ENCODE measurements at places on chromosomes 11 and 22. TPM values are rescaled to one million over a fixed set of nuclear protein-coding genes. Genes with fewer than 3 reads are reported as not detected.
A peak's percentile ranks its signal among the peaks of the same experiment; 100 is the strongest.

The APLNR gene
- 8.7 TPM for total RNA-seq

The HBD gene
- total RNA-seq = 1.1 TPM

The C11orf97 gene
- total RNA-seq = not detected

GRCh38 chr11:132298357-132298756 is 927.9 kb downstream of the NTM start:
- H3K27me3 ChIP-seq = no peaks in the 10 kb centered on the region
- H3K4me3 ChIP-seq = no peak overlapping the region
- H3K27ac ChIP-seq = no peak overlapping the region
- H3K36me3 ChIP-seq = no peaks in the 10 kb centered on the region

The FAM83F gene
- 2.4 TPM for total RNA-seq

DNA sequence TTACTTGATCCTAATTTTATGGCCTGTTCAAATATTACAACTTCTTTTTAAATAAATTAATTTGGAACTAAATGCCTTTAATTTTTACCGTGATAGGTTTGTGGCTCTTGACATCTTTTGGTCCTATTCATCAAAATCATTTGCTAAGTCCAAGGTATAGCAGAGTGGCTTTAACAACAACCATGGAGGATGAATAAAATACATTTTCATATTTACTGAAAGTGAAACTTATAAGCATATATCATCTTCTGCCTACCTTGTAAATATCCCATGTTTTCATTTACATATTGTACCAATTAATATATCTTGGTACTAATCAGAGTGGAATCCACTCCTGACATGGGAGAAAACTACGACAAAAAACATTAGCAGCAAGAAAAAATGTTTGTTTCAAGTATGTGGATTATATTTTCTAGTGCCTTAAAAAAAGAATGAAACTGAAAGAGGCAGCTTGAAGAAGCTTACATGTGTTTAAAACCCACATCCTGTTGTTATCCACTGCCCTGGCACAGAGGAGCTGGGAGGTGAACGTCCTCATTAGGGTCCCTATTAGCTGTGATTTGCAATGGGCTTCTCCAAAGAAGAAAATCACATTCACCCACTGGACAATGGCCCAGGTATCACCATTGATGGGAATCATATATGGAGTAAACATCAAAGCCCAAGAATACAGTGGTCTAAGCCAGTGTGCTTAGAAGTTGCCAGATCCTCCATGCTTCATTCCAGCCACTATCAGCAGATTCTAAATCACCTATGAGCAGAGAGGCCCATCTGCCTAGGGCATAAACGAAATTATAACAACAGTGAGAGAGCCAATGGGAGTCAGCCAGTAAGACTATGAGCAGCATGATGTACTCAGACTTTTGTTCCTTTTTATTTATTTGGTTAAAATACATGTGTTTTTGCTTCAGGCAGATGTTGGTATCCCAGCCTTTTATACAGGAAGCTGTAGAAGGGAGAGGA is 84.7 kb downstream of the MAML2 start:
- H3K4me1 ChIP-seq = peaks cover 54% of the 10 kb centered on the region
- no peaks in the 10 kb centered on the region for H3K27me3 ChIP-seq
- peak overlapping the region; percentile 92 for H3K27ac ChIP-seq
- H3K36me3 ChIP-seq = no peaks in the 10 kb centered on the region
- H3K4me3 ChIP-seq = peak overlapping the region; percentile 18

DNA sequence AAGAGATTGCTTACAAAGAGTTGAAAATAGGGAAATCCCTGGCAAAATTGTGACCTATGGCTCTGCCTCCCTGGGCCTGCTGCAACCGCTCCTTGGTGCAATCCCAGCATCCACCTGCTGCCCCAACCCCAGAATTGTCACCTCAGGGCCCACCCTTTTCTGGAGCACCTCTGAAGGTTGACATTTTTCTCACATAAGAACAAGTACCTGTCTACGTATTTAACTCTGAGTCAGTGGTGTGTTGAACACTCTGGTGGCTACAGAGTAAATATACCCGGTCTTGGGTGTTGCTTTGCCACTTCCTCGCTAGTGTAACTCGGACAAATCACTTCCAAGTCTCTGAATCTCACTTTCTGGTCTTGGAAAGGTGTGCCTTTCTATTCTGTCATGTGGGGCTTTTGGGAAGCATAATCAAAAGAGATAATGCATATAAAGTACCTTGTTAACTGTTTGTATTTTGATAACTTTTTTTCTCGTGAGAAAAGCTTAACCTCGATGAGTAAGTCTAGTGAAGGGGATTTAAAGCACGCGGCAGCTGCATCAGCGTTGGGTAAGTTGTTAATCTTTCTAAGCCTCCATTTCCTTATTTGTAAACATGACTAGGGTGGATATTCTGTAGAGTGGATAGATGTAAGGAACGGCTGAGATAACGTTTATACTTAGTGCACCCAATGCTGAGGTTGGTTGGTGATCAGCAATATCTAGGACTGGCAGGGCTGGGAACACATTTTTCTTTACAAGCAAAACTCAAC is 881.2 kb downstream of the OPCML start:
- no peak overlapping the region for H3K27ac ChIP-seq
- H3K4me3 ChIP-seq = no peak overlapping the region
- H3K36me3 ChIP-seq = no peaks in the 10 kb centered on the region
- H3K27me3 ChIP-seq = no peaks in the 10 kb centered on the region

GRCh38 chr11:46335890-46336562 is 11.2 kb upstream of the DGKZ start:
- peaks cover 85% of the 10 kb centered on the region for H3K4me1 ChIP-seq
- no peaks in the 10 kb centered on the region for H3K36me3 ChIP-seq
- H3K4me3 ChIP-seq = no peak overlapping the region
- H3K27ac ChIP-seq = no peak overlapping the region

The GGTLC2 gene
- not detected for total RNA-seq

The OR10A2 gene
- total RNA-seq = not detected

DNA sequence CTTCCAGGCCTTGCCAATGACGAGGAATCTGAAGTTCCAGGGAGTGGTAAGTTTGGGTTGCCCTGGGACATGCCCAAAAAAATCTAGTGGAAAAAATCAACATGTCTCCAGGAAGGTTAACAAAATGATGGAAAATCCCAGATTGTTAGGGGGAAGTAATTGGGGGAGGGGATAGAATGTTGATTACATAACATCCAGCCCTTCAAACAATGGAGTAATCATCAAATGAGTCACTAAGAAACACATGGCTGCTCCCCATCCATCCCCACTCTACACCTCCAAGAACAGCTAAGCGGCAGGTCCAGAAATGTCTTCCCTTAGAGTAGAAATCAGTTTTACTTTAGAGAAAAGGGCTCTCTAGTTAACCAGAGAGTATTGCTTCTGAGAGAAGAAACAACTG is 94.9 kb downstream of the ETS1 start:
- peaks cover 61% of the 10 kb centered on the region for H3K36me3 ChIP-seq
- no peak overlapping the region for H3K4me3 ChIP-seq
- peak overlapping the region; percentile 14 for H3K27ac ChIP-seq

The CCDC87 gene
- total RNA-seq = 0.14 TPM

GRCh38 chr22:40529821-40530220 is 106.7 kb downstream of the MRTFA start:
- no peak overlapping the region for H3K4me3 ChIP-seq
- no peaks in the 10 kb centered on the region for H3K36me3 ChIP-seq
- no peaks in the 10 kb centered on the region for H3K27me3 ChIP-seq
- peaks cover 9% of the 10 kb centered on the region for H3K4me1 ChIP-seq
- no peak for DNase-seq
- no peak overlapping the region for H3K27ac ChIP-seq

DNA sequence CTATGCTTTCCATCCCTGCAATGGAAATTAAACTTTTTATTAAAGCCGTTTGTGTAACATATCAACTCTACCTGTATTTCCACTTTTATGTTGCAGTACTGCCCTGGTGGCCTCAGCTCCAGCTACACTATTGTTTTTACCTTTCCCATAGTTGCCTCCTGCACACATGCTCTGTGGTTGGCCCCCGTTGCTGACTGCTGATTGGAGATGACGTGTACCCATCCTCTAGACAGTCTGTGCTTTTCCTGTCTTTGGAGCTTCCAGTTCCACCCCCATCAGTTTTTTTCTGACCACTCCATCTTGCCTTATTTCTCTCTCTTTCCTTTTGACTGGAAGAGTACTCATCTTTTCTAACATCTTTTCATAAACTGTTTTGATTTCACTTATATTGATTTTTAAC is 123.8 kb downstream of the TEAD1 start:
- DNase-seq = no peak
- H3K27me3 ChIP-seq = peaks cover 14% of the 10 kb centered on the region
- H3K4me1 ChIP-seq = no peaks in the 10 kb centered on the region
- H3K4me3 ChIP-seq = no peak overlapping the region
- H3K27ac ChIP-seq = no peak overlapping the region

All from thymus (tissue), 14 donors.